ENCODE measurements at places on chromosomes 4 and X.

- DNase-seq, result no peak
These were observed 743 bp upstream of the NRK start for GRCh38 chrX:105821471-105822121.

DNA sequence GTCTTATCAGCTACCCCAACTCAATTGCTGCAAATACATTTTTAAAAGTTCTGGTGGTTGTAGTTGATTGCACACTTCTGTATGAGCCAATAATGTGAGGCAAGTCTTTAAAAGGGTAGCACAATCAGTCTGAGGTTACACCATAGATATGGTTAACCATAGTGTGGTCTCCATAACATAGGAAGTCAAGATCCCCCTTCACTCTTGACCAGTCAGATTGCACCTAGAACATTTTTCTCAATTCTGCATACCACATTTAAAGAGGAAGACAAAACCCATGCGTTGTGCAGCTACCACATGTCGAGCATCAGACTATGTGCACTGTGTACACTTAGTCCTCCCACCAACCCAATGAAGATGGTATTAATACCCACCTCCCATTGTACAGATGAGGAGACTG is 26.5 kb upstream of the CYBB start:
- DNase-seq, result no peak

DNA sequence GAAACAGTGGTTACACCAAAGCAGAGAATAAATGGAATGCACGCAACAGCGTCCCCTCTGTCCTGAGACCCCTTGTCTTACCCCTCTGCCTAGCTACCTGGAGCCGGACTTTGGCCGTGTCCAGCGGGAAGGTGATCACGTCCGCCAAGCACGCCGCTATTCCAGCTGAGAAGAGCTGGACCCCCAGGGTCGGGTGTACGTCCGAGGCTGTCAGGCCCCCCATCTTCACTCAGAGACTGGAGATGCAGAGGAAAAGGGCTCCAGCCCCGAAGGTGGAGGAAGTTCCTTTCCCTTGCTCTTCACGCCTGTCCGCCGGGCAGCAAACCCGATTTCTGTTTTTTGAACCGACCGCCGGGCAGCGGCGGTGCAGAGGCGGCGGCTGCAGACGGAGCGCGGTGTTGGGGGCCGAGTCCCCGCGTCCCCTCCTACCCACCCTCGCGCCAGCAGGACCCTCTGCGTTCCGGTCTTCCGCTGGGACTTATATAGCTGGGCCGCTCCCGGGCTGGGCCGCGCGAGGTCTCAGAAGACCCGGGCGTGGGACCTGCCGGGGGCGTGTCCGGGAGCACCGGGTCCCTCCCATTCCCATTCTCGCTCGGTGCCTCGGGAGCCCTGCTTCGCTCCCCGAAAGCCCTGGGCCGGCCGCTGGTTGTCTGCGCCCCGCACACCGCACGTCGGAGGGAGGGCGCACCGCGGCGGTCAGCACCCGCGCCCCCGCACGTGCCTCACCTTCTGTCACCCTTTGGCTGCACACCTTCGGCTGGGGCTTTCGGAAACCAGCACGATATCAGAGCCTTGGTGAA is at the start of gene UCP1:
Gene UCP1, minus strand, starts transcription at position 455 of the 800 bp plus-strand sequence. Its CDS starts 232 bp downstream, at position 223.
- DNase-seq, result no peak

DNA sequence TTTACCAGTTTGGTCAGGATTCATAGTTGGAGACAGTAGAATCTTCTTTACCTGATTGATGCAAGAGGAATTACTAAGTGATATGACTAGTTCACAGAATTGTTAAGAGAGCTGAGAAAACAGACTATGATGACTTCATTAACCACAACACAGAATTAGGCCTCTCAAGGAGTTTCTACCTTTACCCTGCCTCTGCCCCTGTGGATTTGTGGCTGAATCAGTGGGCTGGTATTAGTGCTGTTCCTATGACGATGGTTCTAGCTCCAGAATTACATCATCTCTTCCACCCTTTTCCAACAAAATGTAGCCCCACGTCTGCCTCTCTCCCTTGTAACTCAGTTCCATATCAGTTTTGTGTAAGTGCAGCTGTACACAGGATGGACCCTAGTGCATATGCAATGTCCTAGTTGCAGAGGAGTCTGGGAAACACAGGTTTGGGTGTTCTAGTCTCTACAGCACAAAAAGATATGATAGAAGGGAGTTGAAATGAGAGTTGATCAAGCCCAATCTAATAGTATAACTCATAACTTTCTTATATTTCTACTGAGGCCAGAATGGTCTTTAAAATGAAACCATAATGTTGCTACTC is 99.3 kb downstream of the ANXA5 start:
- no peak for DNase-seq

GRCh38 chr4:155665054-155665453 is 1.6 kb upstream of the GUCY1A1 start:
- no peak for DNase-seq

- DNase-seq, result no peak
These were observed 119.1 kb downstream of the SH3RF1 start for GRCh38 chr4:169151671-169152070.

DNA sequence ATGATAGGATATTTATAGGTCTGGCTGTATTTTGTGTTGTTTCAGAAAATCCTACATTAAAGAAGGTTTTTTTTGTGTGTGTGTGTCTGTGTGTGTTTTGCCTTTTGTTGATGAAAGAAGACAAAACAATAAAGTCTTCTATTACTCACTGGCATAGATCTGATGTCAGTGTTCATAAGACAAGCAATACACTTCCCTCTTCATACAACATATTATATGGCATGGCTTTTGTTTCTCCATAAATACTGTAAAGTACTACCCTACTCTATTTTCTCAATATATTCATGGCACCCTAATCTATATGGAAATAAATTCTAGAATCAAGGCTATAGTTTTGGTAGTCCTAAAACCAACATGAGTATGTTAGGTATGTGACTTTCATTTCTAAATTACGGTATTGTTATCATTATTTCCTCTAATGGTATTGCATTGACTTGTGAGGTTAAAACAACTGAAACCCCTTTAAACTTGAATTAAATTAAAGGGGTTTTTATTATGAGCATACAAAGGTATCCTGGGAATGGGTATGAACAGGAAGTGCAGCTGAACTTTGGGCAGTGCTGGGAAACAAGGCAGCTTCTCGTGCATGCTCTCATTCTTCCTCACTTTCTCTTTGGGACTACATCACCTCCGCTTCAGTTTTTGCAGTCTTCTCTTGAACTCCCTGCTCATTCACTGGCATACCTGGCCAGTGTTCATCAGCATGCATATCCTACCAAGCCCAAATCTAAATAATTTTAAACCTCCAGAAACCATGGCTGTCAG is 70.5 kb upstream of the PRSS48 start:
- DNase-seq, result no peak

- DNase-seq, result no peak
These were observed 54.9 kb downstream of the STOX2 start for GRCh38 chr4:183960046-183960420.
